LHCN-M2 (cell line): ENCODE measurements at places on chromosomes 6 and 20. TPM values are rescaled to one million over a fixed set of nuclear protein-coding genes. Genes with fewer than 3 reads are reported as not detected.
A peak's percentile ranks its signal among the peaks of the same experiment; 100 is the strongest.

- no peak for DNase-seq
These were observed 345.2 kb downstream of the FARS2 start for GRCh38 chr6:5606546-5606945.

DNA sequence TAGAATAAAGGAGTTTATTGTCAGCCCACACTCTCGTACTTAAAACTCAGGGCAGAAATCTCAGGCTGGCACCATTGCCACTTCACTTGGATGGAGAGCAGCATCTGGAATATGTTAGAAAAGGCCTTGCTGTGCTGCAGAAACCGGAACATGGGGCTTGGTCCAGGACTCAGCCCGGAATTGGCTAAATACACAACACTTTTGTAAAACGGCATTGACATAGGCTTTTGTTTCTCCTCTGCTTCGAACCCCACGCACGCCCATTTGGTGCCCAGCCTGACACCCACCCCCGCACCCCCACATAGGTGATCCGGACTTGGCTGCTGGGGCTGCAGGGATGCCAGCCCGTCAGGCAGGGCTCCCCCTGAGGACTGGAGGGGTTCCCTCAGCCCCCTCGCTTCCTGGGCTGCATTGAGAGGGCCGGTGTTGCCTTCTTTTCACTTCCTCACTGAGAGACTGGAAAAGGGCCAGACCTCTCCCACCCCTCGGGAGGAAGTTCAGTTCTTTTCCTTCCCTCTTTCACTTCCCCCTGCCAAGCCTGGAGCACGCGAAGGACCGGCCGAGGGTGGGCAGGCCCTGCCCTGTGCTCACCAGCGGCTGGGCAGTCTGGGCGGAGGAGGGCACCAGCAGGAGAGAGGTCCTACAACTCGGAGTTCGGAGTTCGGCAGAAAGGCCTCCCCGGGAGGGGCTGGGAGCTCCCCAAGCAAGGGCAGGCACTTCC is 17.9 kb upstream of the CST3 start:
- DNase-seq, result no peak

- DNase-seq, result no peak
These were observed 87.4 kb downstream of the ZHX3 start for GRCh38 chr20:41230136-41230535.

DNA sequence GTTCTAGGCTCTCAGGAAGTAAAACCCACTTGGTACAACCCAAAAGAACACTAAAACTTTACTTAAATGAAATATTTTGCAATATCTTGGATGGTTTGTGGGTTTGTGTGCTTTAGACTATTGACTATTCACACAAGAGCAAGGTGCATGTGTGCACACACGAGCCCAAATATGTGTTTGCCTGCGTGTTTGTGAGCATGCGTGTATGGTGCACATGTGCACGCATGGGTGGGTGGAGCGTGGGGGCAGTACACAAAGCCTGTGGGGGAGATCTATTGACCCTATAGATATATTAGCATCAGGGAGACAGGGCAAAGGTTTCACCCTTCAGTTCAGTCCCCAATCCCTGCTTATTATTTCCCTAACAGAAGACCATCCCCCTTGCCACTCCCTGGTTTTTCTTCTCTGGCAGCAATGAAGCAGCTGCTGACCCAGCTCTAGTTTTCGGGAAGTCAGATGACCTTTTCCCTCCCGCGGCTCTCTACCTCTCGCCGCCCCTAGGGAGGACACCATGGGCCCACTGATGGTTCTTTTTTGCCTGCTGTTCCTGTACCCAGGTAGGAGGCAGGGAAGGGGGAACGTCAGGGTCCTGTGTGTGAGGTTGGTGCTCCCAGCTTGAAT is at the start of gene C2:
TSS of gene C2 (plus strand) at position 476 of the 621 bp plus-strand sequence. CDS start at position 512, 36 bp downstream.
- no peak for DNase-seq

DNA sequence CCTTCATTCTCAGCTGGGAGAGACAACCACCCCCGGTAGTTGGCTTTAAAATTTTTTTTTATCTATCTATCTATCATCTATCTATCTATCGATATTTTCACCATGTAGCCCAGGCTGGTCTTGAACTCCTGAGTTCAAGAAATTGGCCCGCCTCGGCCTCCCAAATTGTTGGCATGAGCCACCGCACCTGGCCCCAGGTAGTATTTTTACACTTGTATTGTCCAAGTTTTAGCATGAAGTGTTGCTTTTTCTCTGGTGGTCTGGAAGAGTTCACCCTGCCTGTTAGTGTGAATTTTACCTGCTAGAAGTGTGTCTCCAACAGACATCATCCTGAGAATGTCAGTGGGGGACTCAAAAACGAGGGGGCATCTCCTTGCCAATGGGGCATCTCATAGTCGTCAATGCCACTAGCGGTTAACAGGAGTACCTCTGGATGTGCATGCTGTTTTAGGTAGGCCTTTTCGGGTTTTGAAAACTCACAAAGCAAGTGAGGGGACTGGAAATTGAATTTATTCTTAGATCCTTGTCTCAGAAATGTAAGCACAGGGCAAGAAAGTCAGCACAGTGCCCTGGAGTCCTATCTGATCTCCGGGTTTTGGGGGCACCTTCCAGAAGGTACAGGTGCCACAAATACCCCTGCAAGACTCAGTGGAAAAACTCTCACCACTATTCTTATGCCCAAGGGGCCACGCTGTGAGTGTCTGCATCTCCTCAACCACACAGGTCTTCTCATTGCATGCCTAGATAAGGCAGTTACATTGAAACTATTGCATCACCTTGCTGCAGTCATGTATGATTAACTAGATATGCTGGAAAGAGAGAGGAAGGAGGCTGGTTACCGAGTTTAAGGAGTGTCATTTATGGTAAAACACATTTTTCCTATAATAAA is 37.1 kb downstream of the TNFAIP3 start:
- DNase-seq, result peak; percentile 5

GRCh38 chr20:5234158-5234557 is 82.6 kb downstream of the PROKR2 start:
- DNase-seq, result no peak

DNA sequence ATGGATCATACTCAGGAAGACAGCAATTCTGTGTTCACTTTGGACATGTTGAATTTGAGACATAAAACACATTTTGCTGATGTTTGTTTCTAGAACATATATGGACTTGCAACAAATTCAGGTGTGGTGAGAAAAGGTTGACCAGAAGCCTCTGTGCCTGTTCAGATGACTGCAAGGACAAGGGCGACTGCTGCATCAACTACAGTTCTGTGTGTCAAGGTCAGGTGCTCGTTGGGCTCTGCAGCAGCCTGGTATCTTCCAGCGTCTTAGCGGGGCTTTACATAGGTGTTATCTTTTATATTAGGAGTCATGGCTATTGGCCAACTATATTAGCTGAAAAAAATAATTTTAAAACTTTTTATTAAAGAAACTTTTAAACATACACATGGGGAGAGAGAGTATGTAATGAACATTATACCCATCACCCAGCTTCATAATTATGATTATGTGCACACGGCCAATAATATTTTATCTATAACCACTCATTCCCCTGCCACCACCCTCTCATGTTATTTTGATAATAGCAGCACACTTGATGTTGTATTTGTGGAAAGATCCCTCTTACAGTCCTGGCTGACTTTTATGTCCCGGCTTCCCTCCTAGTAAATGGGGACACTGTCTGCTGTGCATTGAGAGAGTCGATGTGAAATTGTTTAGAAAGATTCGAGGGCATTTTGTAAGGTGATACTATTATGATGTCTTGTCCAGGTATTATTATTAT is 43.4 kb downstream of the ENPP1 start:
- no peak for DNase-seq

DNA sequence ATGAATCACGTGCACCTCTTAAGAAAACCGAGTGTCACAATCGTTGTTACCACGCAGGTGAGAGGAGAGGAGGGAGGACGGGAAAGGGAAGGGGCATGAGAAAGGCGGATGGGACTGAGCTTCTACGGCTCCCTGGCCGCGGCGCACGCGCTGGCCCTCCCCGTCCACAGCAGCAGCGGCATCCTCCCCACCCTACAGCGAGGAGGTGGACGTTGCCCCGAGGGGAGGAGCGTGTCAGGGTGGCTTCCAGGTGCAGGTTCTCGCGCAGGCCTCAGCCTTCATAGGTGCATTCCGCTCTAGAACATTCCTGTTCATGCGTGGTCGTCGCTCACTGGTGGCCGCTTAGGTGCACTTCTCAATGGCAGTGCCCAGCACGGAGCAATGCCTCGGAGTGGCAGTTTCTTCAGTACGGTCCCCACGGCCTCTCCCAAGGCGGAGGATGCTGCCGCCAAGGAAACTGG is 29.7 kb upstream of the AFDN start:
- no peak for DNase-seq

DNA sequence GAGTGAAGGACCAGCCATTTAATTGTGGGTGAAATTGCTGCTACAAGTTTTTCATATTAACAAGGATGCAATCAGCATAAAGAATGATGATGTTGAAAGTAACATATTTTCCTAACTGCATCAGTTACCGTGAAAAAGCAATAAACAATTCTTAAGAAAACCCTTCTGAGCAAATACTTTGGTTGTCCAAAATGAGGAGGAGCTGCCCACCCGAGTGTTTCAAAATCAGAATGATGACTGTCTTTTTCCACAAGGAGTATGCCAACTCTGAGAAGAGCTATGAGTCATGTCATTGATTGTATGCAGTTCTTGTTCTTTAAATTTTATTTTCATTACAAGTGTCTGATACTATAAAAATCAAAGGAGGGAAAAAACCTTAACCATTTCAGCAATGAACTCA is 470.5 kb downstream of the COL12A1 start:
- peak; percentile 86 for DNase-seq

- peak; percentile 100 for DNase-seq
These were observed 12.9 kb upstream of the TBC1D22B start for GRCh38 chr6:37244430-37245310.

DNA sequence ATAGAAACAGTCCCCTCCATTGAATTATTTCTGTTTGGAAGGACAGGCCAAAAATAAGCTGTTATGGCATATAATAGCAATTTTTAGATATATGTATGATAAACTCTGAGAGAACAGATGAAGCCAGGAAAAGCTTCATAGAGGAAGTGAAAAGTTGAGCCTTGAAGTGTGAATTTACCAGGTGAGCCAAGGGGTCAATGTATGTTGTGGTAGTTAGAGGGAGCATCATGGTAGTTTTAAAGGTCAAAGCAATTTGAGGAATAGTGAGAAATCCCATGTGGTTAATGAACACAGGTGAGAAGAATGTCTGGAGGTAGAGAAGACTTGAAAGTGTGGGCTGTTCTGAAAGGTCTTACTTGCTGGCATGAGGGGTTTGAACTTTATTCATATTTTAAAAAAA is 47.0 kb downstream of the COL19A1 start:
- no peak for DNase-seq

DNA sequence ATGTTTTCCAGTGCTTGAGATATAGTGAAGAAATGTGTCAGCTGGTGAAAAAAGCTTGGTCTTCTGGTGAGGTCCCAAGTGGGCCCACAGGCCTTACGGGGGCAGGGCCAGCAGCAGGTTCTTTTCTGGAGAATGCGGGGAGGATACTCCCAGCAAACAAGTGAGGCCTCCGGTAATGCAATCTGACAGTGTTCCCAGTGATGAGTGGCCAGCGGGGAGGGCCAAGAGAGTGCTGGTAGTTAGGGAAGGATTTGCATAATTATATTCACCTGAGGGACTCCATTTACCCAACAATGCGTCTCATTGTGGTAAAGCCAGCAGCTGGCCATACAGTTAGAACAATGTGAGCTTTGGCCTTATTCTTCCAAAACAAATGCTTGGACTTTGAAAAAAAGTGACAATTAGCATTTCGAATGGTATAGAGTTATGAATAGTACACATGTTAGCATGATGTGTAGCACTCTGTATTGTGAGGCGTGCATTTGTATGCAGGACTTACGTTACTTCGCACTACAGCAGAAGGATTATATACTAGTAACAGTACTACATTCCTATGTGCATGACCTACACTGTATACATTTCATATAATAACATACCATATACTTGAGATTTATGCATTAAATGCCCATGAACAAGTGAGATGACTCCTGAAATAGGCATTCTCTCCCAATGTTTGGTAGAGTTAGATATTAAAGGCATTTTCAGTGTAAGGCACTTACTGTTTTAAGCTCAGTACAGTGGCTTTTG is 69.8 kb downstream of the MYB start:
- no peak for DNase-seq

DNA sequence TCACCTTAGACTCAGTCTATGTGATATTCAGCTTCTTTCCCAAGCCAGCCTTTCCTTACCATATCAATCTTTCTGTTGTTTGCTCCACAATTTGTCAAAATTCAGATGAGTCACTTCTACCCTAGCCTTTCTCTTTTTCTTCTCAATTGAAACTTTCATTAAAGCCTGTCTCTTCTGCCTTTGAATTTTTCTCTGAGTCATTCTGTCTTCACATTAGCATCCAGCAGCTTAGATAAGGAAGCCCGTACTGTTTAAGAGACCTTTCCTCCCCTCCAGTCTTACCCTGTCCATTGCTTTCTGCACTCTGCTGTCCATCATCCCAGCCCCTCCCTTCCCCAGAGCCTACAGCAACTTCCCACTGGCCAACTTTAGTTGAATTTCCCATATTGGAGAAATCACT is 34.9 kb upstream of the RALGAPA2 start:
- no peak for DNase-seq

- DNase-seq, result no peak
These were observed 44.4 kb downstream of the ANKRD60 start for GRCh38 chr20:58184063-58184462.

DNA sequence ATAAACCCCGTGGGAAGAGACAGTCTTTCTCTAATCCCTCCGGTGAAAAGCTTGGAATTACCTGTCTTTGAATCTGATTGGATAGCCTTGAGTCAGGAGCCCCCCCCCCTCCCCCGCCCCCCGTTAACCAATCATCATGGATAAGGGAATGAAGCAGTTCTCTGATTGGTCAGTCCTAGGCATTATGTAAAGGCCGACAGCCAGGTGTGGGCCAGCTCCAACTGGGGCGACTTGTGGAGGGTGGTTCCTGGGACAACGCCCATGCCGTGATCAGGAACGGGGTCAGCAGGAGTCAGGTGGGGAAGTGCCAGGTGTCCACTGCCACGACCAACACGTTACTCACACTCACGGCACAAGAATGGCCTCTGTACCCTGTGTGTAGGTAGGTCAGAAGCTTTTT is 406.8 kb upstream of the SULF2 start:
- DNase-seq, result no peak

DNA sequence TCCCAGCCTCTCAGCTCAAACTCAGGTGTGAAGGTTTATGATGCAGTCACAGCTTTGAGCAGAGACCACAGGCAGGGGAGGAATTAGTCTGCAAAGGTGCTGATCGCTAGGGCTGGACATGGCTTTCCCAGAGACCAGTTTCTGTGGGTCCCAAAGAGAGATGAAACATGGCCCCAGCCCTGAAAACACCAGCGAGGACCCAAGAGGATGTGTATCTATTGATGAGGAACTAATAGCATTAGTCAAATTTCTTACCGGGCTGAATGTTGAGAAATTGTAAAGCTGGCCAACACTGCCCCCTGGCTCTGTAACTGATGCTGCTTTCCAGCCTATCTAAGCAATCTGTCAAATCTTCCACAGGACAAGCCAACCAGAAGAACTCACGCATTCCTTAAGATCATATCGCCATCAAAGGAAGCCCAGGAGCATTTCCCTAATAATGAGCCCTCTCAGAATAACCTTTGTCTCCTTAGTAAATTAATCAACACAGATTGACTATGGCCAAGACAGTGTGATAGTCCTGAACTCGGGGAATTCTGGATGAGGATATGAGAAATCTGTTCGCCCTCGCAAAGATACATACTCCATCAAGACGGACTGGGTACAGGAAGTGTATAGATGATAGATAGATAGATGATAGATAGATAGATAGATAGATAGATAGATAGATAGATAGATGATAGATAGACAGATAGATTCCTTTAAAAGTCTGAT is 7.8 kb upstream of the ACSS1 start:
- DNase-seq, result peak; percentile 50

Gene LRRC1
- total RNA-seq, result 2.8 and 4.4 TPM in 2 replicates

Gene MATN4
- 0.23 TPM in 1 of 2 replicates, not detected in the other for total RNA-seq

Gene TMC2
- total RNA-seq, result not detected in 2 replicates

Gene TCF19
- total RNA-seq, result 61.1 and 65.0 TPM in 2 replicates

Gene ABHD16B
- total RNA-seq, result not detected in 2 replicates

Gene BMP7
- not detected in 2 replicates for total RNA-seq

Gene NPEPL1
- 24.7 and 29.9 TPM in 2 replicates for total RNA-seq

Gene C2
- total RNA-seq, result 0.86 and 1.2 TPM in 2 replicates
